ENCODE measurements at places on chromosomes 7 and 10.

GRCh38 chr7:47818796-47819606, 129.3 kb downstream of the PKD1L1 start:
- DNase-seq: no peak

- no peak for DNase-seq
Observed at GRCh38 chr7:101410743-101411507, 48.2 kb downstream of the COL26A1 start.

- no peak for DNase-seq
Observed at GRCh38 chr7:151251328-151251688, 2.8 kb upstream of the SMARCD3 start.

- DNase-seq: no peak
Observed at GRCh38 chr10:69281507-69282413, 3.5 kb downstream of the HK1 start.

GRCh38 chr7:127536394-127536691, 49.1 kb downstream of the GCC1 start:
- no peak for DNase-seq
